Fibroblast of skin of left quadriceps (primary cell): ENCODE measurements at places on chromosomes 5 and 9.

DNA sequence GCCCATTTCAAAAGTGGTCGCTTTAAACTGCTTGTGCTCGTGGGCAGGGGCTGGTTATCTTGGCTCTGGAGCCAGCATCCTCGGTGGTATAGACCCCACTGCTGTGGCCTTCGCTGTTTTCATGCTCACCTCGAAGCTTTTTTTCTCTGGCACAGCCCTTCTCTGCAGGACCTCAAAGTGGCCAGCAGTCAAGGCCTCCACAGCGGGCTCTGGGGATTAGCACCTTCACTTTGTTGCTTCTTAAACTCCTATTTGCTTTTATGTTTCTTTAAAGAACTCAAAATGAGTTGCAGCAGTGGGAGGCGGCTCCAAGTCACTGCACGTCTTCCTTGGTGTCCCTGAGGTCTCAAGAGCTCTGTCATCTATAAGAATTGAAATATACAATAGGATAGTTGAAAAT, 165.1 kb downstream of the CACNA1B start:
- DNase-seq = no peak

DNA sequence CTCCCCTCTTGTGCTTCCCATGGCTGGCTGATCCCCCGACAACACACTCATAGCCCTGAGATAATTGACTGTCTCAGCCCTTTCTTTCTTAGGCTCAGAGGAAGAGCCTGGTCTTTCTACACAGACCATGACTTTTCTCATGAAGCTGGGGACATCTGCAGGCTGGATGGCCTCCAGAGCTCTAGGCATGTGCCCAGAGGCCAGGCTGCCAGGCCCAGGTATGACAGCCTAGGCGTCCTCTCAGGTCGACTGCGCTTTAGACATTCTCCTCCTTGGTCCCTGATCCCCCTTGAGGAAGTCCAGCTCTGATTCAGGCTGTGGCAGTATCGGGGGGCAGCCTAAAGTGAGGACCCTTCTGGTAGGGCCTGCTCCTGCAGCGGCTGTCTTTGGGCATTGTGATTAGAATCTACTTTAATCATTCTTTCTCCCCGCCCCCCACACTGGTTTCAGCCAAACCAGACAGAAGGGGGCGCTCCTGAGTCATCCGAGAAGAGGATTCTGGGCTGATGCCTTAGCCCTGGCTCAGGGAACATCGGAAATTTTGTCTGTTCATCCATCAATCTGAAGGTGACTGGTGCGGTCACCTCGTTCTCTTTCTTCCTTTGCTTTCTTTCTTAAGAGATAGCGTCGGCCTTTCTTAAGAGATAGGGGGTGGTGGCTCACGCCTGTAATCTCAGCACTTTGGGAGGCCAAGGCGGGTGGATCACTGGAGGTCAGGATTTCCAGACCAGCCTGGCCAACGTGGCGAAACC, 66.5 kb upstream of the HSPA9 start:
- peak; percentile 25 for DNase-seq

DNA sequence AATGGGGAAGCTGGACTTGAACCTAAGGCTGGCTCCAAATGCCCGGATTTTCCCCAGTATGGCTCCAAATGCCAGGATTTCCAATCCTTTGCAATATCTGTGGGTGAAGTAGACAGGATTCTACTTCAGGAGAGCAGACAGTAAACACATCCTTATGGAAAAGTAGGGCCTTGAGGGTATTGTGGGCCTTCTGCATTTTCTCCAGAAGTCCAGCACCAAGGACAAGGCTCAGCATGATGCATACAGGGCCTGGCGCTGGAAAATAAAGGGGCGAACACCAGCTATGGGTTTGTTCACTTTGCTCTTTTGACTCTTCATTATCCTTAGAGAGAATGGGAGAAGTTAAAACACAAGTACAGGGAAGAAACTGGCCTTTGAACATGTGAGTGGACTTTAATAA, 347.5 kb downstream of the SEMA5A start:
- peak; percentile 9 for DNase-seq

DNA sequence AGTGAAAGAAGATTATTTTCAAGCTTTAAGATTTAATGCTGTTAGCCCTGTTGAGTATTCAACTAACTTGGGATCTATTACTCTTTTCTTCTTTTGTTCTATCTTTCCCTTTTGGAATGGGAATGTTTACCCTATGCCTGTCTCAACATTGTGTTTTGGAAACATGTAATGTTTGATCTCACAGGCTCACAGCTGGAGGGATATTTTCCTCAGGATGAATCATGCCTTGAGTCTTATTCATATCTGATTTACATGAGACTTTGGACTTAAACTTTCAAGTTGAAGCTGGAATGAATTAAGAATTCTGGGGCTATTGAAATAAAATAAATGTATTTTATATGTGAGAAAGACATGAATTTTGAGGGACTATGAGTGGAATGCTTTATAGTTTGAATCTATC, 607.8 kb upstream of the PTGER4 start:
- DNase-seq = peak; percentile 3

DNA sequence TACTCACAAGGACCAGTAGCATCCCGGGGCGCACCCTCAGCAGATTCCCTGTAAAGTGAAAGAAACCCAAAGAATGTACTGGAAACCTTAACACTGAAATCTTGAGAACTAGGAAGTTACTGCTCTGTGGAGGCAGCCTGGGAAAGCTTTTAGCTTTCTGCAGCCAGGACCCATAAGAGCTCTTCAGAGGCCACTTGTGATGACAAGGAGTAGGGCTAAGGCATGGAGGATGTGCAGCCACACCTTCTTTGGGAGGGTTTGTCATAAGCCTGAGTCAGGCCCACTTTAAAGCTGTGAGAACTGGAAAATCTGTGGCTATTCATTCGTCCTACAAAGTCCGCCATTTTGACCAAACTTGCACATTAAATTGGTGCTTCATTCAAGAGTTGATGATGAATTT, 291.1 kb upstream of the TLE4 start:
- no peak for DNase-seq
